Fibroblast of skin of abdomen (primary cell): ENCODE measurements at places on chromosomes 5 and 9.
A peak's percentile ranks its signal among the peaks of the same experiment; 100 is the strongest.

DNA sequence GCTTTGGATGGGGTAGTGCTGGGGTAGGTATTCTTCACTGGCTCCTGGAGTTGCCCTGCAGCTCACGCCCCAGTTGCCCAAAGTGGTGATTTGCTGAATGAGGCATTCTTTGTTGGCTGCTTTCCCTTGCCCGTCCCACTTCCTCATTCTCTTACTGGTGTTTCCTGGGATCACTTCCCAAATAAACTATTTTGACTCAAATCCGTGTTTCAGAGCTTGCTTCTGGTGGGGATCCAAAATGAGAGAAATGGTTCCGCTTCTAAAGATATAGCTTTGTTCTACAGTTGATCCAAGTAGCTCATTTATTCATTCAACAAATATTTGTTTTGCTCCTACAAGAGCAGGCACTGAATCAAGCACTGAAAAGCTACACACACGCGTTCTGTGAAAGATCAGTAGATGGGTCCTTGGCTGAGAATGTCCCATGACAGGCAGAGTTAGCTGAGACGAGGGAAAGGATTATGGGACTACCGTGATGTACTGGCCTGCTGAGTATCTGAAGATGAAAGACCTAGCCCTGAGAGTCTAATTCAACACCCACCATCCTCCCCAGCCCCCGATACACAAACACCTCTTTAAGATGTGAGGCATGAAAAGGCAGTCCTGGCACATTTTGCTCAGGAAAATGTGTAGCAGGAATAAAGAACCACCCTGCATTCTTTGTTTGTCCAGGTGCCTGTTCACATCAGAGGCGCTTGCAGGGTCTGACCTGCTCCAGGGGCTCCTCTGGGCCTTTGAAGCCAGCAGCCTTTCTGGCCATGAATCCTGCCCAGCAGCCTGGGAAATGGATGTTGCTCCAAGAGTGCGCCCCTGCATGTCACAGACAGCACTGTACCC is 143.1 kb upstream of the RANBP3L start:
- DNase-seq = no peak

DNA sequence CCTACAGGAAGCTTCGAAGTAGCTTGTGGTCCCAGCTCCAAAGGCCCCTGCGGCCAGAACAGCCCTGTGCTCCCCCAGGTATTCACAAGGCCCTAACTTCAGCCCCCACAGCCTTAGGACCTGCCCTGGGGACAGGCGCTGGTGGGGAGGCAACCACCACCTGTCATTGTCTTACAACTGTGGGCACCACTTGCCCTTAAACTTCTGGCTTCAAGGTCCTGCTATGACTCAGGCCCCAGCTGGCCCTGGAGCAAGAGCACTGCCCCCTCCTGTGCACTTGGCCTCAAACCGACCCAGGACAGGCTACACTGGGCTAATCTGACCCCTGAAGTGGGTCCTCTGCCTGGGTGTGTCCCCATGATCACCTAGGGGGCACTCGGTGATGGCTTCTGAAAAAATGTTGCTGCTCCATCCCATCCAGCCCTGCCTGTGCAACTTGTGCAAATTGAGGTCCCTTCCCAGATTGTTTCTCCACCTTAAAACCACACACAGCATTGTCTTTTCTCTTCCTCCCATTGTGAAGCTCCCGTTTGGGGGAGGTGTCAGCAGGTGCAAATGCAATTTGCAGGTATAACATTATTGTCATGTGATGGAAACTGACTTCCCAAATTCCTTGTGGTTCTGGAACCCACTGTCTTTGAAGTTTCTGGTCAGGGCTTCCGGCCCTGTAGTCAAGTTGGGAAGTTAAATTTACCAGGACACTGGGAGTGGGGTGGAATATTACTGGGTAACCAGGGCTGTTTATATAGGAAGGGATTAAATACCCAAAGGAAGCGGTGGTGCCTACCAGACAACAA is 1.1 kb upstream of the PROB1 start:
- no peak for DNase-seq

- no peak for DNase-seq
Measured at GRCh38 chr9:77891128-77891800, 140.3 kb downstream of the GNAQ start.

DNA sequence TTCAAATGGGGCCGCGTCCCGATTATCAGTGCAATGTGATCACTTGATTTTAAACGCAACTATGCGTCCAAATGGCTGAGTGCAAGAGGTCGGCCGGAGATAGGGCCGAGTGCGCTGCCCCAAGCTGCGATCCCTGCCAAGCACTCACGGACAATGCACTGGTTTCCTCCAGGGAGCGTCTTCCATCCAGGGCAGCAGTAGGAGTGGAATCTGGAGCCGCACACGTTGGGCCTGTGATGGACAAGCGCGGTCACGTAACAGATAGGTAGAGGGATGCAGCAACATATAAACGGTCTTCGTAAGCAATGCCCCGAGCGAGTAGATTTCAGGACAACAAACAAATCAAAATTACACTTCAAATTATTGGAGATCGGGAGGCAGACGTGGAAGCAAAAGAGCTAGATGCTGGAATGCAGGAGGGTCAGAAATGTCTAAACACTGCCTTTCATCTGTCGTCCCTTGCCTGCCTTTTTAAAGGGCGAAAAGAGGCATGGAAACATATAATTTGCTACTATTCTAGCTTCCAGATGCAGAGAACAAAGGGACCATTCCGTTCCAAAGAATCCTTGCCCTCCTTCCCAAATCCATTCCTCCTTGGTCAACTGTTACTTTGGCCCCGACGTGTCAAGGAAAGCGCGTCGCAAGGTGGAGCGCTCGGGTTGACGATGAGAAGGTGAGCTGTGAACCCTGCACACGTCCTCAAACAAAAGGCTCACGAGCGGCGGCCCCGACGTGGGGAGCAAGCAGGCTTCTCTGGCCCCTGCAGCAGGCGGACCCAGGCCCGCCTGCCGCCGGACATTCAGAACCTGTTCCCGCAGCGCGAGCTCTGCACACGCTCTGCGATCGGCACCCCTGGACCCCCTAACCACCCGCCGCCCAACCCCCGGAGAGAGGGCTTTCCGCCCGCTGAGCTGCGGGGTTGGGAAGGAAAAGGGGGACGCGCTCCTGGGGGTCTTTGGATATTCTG is 1.5 kb downstream of the FBN2 start:
- peak; percentile 52 for DNase-seq

- peak; percentile 48 for DNase-seq
Measured at GRCh38 chr5:60339691-60340201, 360.2 kb downstream of the DEPDC1B start.

DNA sequence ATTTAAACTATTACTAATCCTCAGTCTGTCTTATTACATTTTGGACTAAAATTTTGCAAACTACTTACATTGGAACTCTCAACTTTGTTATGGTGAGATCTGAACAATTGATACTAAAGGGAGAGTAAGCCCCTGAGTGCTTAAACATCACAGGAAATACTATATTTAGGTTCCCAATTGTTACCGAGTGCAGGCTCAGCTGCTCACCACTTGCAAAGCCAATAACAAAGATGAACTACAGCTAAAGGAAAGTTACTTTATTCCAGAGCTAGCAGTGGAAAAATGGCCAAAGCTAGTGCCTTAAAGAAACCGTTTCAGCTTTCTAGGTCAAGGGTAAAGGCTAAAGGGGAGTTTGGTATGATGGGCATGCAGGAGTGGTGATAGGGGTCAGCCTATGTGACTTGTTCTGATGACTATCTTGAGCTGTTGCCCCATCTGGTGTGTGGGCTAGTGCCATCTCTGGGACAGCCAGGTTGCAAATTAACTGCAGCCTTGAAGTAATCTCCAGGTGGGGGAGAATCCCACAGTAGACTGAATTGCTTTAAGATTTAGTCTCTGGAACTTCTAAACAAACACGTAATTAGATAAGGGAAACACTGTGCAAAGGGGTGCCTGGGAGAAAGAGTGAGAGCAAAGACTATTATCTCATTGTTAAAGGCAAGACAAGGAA is 7.8 kb upstream of the NDUFB6 start:
- DNase-seq = no peak

DNA sequence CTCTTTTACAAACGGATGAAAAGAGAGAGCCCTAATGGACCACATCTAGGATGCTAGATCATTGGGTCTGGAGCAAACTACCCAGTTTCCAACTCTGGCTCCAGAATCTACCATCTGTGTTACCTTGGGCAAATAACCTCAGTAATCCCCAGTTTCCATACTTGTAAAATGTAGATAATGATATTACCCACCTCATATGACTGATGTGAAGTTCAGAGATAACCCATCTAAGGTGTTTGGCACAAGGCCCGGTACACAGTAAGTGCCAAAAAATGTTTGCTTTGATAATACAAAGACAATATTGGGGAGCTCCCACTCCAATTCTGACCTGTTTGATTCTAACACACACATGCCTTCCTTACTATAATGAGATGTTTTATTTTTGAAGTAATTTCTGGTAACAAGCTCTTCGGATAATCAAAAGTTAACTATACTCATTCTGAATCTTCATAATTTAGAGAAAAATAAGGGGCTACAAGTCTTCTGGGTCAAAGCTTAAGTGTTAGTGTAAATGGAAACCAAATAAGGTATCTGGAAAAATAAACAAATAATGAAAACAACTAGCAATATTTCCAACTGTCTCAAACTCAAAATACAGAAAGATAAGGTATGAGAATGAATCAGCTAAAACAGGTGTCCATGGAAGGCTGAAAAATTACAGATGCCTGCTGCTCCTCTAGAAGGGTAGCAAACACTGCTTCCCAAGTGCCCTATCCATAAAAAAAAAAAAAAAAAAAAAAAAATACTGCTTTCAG is 30.4 kb downstream of the ELL2 start:
- DNase-seq = no peak

GRCh38 chr9:3455717-3456116 is 70.1 kb downstream of the RFX3 start:
- DNase-seq = no peak

DNA sequence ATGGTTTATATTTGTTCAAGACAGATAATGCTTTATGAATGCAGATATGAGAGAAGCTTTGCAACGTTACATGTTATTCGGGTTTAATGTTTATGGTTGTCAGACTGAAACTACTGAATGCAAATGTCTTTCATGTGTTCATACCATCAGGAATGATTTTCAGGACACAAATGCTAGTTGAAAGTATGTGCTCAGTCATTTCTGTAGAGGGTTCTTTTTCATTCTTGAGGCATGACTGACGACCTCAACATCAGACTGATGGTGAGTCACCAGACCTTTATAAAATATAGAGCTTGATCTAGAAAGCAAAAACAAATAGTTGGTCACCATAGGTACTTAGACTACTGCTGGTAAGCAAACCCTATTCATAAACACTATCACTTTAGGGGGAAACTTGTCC is 287.3 kb upstream of the NUDT12 start:
- DNase-seq = peak; percentile 97

DNA sequence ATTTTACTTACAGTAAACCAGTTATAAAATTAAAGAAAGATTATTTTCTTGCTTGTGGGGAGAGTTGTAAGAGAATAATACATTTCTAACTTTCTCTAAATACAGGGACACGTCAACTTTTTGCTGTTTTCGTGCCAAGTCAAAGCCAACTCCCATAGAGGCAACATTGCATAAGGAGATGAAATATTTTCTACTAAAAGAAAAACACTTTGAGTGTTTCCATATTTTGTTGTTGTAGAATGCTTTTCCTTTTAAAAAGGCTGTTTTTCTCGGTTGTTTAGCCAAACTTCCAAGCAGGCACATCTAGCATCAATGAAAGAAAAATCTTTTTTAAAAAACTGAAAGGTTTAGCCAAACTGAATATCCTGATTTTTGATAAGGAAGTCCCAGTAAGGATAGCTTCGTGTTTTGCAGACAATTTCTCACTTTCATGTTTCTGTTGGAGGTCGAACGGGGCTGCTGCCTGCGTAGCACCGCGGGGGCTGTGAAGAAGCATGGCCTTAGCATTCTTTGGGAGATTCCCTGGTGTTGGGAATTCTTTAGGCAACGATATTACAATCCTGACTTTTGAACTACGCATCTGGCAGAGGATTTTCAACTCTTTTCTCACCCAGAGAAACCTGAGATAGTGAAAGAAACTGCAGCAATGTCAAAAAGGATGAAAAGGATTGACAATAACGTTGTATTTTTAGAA is 108.1 kb upstream of the FBXL7 start:
- DNase-seq = no peak

DNA sequence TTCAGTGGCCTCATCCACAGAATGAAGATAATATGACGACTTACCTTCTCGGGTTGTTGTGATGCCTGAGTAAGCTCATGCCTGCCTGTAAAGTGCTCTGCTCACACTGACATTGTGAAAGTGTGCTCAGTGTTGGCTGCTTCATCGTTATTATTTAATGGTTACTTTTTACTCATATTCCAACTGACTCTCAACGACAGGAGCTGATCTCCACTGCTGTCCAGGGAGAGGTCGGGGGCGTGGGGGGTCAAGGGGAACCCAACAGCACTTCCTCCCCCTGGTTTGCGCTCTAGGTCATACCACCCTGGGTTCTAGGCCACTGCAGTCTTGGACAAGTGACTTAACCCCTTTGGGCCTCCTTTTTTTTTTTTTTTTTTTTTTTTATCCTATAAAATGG is 52.9 kb upstream of the ANGPTL2 start:
- DNase-seq = no peak

- no peak for DNase-seq
Measured at GRCh38 chr5:144304688-144305087, 134.0 kb downstream of the KCTD16 start.

- peak; percentile 5 for DNase-seq
Measured at GRCh38 chr9:108913391-108913790, 20.5 kb downstream of the ELP1 start.

GRCh38 chr5:969408-969839 is 39.2 kb upstream of the NKD2 start:
- DNase-seq = peak; percentile 81
